Occipital lobe (tissue), 3 donors: ENCODE measurements at places on chromosomes 4 and X.

- no peak for DNase-seq
Observed at GRCh38 chrX:143017272-143017671, 8.5 kb upstream of the SPANXN4 start.

DNA sequence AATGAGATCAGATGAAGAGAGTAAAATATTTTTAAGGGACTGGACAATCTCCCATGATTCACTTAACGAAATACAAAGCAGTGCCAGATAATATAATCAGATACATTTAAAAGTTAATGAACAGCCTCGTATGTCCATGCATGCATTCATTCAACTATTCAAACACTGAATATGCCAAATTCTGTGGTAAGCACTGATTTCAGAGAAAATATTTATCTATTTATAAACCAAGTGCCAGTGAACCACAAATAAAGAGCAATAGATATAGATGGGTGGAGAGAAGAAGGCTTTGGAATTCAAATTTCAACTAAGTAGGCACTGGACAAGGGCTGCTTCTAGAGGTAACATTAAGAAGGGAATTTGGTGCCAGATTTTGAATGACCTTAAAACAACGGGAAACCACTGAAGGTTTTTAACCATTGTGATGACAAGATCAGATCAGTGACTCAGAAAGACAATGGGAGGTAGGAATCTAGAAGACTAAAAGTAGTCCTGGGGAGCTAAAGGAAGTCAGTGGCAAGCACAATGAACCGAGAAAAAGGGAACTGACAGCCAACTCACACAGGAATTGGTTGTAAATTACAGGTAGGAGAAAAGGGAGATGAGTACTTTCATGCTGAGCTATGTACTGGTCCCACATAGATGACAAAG lies 14.2 kb downstream of the ELOVL6 start:
- no peak for DNase-seq

GRCh38 chrX:155998116-155998515 lies 620 bp downstream of the IL9R start:
- no peak for DNase-seq

GRCh38 chrX:150688911-150689451 lies 4.2 kb upstream of the MTMR1 start:
- DNase-seq, result no peak

DNA sequence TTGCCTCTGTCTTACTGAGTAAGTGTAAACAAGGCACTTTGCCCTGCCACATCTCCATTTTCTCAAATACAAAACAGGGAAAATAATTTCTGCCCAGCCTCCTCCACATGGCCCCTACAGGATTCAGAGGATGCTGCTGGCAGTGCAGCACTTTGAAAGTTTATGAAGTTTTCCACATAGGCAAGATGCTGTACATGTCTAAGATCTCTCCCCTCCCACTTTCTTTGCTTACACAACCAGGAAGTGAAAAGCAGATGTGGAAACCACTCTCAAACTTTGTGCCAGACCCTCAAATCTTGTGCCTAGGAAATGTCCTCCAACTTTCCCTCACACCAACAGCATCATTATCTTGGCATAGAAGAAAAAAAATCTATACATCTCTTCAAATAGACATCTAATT lies 257.0 kb upstream of the LDB2 start:
- DNase-seq, result no peak

- DNase-seq, result no peak
Observed at GRCh38 chrX:13283512-13283911, 36.3 kb downstream of the ATXN3L start.

DNA sequence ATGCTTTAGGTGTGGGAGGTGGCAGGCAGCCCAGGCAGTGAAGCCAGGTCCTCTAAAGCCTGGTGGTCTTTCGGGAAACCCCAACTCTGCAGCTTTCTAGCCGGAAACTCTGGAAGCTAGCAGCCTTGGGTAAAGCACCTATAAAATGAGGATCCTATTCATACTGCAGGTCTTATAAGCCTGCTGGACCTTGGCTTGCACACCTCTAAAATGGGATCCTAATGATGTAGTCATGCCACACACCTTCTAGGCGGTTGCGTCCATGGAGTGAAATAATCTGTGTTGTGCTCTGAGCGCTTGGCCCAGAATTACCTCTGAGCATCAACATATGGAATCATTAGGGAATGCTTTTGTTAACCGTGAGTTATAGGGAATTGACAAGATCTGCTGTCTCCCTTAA lies 36.0 kb upstream of the STS start:
- DNase-seq, result no peak

DNA sequence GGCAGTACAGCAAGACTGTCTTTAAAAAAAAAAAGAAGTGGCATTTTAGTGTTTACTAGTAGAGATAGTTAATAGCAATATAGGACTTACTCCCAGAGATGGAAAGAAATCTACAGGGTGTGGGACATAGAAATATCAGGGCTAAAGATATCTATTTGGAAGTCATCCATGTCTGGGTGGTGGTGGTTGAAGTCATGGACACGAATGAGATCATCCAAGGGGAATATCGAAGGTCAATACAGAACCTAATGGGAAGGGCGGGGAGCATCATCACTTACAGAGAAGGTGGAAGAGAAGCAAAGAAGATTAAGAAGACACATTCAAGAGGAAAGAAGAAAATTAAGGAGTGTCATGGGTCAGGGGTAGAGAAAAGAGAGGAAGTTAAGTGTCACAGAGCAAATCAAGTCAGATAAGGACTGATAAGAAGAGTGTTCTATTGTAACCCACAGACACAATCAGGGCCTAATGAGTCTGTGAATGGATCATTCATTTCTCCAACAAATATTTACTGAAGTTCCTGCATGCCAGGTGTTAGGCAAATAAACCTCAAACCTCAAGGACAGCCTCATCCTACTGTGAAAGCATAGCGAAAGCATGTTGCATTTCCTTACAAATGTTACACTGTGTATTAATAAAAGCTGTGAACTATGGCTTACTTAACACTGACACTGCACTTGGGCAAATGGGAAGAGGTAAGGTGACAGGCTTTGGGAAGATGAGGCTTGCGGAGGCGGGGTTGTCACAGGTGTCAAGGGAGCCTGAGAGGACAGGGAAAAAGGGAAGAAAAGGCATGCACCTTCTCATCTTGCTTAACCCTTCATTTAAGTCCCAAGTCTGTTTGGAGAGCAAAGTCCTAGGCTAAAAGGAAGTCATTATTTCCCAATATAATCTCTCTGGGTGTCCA lies 65.3 kb downstream of the ELOVL6 start:
- DNase-seq, result no peak
